ENCODE measurements at places on chromosomes 3 and 15. TPM values are rescaled to one million over a fixed set of nuclear protein-coding genes. Genes with fewer than 3 reads are reported as not detected.

Gene CCR8
- total RNA-seq = not detected

Gene HRG
- total RNA-seq = not detected

Gene CSTA
- total RNA-seq = not detected

Gene CELSR3
- total RNA-seq = 22.3 TPM

Gene BCHE
- total RNA-seq = 15.2 TPM

Gene RTP1
- total RNA-seq = 0.43 TPM

Data from neural progenitor cell (in vitro differentiated cells).